Activated CD4-positive, CD25-positive, alpha-beta regulatory T cell treated with anti-CD3 and anti-CD28 coated beads, Interleukin-2, amount 50 U/mL, for 72 hours (primary cell): ENCODE measurements at places on chromosomes 7 and 10.

DNA sequence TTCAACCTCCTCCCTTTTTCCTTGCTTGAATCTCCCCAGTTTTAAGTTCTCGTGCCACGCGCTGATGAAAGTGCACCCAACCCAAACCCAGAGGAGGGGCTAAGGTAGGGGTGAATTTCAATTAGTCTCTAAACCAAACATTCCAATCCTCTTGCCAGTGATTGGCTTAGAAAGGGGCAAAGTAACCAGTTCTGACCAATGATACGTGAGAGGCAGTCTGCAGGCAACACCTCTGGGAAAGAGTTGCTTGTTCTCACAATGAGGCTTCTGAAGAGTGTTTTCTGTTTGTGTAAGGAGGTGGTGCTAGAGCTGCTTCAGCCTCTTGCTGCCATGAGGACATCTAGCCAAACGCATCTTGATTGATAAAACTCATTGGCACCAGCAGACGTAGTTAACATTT, 21.8 kb downstream of the SLC35G1 start:
- DNase-seq = no peak

DNA sequence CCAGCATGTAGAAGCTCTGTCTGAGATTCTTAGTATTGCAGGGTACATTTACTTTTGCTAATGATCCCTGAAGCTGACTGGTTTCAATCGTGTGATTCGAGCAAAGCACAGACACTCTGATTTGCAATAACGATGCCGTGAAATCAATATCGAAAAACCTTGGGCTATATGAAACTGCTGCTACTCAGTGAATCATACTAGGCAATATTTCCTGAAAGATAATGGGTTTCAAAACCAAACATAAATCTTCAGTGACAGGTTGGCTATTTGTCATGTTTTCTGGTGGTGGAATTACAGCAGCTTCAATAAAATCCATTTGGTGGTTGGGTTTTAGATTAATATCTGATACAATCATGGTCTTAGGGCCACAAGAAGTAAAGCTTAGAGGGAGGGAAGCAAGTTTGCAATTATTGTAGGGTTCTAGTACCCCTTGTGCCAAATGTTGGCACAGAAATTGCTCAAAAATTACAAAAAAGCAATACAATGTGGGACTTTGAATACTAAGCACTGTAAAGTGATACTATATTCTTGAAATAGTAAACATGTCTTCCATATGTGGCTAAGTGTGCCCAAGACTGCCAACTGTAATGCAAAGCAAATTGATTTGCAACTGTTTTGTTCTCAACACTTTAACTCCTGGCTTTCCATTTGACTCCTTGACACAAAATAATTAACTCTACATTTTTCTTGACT, 112.4 kb upstream of the JAZF1 start:
- no peak for DNase-seq

GRCh38 chr7:145293754-145294153, 457.9 kb upstream of the TPK1 start:
- no peak for DNase-seq

DNA sequence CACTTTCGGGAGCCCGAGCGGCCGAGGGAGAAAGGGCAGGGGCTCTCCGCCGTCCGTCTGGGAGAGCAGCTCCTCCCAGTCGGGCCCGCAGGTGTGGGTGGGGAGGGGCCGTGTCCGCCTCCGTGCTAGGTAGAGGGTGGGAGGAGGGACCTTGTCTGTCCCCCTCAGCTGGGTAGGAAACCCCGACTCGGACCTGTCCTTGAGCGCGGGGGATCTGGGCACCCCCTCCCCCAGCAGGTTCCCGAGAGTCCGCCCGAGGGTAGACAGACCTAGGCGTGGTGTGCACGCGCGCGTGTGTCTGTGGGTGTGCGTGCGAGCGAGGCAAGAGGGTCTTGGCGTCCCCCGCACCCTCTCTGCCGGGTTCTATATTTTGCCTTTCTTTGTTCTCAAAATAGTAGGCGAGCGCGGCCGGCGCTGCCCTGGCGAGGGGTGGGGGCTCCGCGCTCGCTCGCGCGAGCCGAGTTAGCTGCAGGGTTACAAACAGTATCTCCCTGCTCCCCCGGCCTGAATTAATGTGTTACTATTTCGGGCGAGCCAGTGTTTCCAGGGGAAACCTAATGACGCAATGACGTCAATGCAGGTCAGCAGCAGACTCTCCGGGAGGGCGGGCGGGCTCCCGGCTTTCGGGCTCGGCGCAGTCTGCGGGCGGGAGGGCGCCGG, 73.9 kb upstream of the LEP start:
- DNase-seq = no peak

GRCh38 chr10:100469756-100470155, 6.9 kb downstream of the WNT8B start:
- no peak for DNase-seq

- no peak for DNase-seq
Observed at GRCh38 chr10:129415215-129416140, 51.6 kb upstream of the MGMT start.

GRCh38 chr7:73515178-73515577, 6.9 kb downstream of the BAZ1B start:
- DNase-seq = no peak

GRCh38 chr10:111784436-111784835, 399.1 kb downstream of the GPAM start:
- DNase-seq = no peak

DNA sequence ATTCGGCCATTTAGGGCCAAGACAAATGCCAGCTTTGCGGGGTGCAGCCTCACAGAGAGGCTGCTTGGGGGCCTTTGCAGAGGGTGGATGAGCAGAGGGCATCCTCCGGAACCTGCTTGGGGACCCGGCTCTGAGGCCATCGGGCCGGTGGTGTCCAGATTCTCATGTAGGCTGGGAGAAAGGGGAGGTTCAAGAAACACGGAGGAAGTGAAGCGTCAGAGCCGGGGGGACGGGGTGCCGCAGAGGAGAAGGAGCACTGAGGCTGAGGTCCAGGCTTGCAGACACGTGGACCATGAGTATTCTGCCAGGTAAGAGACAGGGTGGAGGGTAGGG, 150.7 kb upstream of the SHH start:
- no peak for DNase-seq

- DNase-seq = no peak
Observed at GRCh38 chr10:103111031-103111917, 81.8 kb downstream of the NT5C2 start.

GRCh38 chr7:152893801-152894294, 134.3 kb downstream of the ACTR3B start:
- no peak for DNase-seq

DNA sequence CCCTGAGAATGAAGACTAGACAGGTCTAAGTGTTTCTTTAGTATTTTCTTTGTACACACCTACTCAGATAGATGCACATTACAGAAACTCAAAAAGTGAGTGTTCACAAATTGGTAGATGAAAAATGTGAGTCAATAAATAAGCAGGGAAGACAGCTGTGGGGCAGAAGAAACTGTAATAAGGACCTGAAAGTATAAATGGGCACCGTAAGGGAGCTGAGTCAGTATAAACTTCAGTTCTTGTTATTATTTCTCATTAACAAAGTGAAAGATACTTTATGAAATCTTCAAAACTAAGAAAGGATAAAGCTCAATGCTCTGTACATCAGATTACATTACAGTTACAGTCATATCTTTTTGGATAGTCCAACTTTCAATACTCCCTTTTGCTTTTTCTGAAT, 2.5 kb downstream of the MTPN start:
- DNase-seq = no peak

DNA sequence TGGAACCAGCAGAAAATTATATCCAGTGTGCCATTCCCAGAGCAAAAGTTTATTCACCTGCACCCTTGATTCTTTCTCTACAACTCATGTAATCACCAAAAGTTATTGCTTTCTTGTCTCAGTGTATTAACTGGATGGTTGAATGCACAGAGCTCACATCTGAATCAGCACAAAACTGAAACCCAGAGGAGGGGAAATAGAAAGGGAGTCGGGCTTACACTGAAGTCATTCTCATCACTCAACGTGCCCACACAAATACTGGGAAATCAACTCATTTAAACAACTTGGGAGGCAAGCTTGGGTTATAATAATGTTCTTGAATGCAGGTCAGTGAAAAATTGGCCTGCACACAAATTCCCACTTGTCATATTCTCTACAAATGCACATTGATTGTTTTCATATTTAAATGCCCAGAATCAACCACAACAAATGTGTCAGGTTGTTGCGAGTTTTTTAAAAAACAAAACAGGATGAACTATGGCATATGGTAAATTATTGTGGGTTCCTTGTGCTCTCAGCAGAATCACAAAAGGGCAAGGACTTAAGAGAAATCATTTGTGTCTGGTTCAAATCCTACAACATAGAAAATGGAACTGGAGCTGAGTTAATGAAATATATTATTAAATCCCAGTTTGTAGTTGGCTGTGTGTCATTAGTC, 125.9 kb upstream of the NOBOX start:
- no peak for DNase-seq

GRCh38 chr7:8201846-8202441, 60.0 kb downstream of the ICA1 start:
- no peak for DNase-seq

DNA sequence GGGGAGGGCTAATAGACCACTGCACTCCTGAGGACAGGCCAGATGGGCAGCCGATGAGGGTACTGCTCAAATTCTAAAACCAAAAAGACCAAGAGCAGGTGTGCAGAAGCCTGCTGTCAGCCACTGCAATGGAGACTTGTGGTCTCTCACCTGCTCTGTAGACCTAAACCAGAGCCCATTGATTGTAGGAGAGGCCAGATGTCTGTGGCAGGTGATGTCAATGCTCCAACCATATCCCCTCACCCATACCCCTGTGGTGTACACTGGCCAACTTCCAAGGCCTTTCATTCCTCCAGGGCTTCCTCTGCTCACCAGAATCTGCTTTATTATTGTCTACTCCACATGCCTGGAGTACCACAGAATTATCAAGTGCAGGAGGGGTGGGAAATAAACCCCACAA, 116.9 kb upstream of the CHST15 start:
- no peak for DNase-seq

GRCh38 chr10:73576890-73577591, 14.1 kb downstream of the USP54 start:
- no peak for DNase-seq

DNA sequence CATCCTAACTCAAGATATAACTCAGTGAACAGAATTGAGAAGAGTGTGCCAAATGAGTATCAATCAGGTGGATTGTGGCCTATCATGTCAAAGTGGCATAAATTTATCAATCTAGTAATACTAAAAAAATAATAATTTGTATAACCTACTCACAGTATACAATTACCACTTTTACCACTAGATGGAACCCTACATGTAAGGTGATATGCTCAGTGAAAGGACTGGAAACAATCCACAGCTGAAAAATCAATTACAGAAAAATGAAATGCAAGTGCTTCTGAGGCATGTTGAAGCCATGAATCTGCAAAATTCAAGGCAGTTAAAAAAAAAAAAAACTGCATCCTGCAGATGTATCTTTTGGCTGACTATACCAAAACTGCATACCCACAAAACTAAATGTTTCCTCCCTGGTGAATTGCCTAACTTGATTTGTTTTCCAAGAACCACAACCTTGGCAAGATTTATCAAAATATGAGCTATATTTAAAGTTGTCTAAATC, 13.9 kb downstream of the ARHGAP19 start:
- no peak for DNase-seq

GRCh38 chr10:112336556-112337201, 37.2 kb upstream of the ACSL5 start:
- DNase-seq = no peak

DNA sequence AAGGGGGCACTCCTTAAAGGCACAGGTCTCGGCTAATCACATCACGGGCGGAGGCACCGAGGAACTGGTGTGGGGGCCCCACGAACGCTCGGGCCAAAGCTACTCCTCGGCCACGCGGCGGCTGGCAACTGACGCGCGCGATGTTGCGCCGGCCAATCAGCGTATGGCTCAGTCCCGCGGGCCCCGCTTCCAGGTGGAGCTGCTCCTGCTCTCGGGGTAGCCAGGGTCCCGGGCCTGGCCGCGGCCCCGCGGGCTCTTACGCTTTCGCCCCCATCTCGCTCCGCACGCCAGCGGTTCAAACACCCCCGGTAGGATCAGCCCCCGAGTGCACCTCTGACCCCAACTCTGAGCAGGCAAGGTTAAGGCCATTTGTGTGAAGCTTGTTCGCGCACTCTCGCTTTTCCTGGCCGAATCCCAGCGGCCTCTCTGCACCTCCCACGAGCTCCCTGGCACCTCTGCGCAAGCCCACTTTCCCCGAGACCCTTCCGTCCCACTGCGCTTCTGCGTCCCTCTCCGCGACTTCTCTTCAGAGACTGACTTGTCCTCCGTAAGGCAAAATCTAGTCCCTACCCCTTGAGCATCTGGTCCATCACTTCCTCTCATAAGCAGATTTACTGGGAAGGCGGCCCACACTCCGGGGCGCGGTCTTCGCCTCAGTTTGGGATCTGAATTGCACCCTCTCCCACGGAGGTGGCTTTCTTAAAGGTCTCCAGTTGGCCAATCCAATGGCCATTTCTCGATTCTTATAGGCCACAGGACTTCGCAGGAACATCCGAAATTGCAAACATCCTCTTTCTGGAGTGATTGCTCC, 200.9 kb upstream of the TBX20 start:
- no peak for DNase-seq

- peak; percentile 30 for DNase-seq
Observed at GRCh38 chr7:113710310-113711096, 208.3 kb downstream of the PPP1R3A start.

GRCh38 chr10:103144041-103144440, 49.0 kb downstream of the NT5C2 start:
- DNase-seq = no peak

- DNase-seq = no peak
Observed at GRCh38 chr7:141232286-141233051, 158.6 kb downstream of the TMEM178B start.

DNA sequence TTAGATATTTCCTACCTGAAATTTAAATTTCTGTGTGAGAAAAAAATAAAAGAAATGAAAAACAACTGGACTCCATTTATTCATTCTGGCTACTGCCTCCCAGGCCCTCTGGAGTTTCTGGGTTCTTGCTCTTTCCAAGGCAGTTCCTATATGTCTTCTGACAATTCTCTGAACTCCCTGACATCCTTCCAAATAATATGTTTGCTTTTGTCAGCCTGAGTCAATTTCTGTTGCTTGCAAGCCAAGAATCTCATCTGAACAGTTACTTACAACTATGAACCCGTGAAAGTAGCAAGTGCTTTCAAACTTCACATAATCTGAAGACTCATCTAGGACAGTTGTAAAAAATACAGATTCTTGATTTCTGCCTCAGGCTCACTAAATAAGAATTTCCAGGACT, 216.7 kb upstream of the NPVF start:
- no peak for DNase-seq

GRCh38 chr7:73976761-73977618, 51.0 kb upstream of the ELN start:
- peak; percentile 17 for DNase-seq

GRCh38 chr10:69733791-69734261, 67.9 kb upstream of the COL13A1 start:
- DNase-seq = no peak

- no peak for DNase-seq
Observed at GRCh38 chr7:88121335-88121734, 98.5 kb downstream of the SRI start.

- DNase-seq = no peak
Observed at GRCh38 chr7:53418834-53419482, 383.5 kb downstream of the POM121L12 start.

DNA sequence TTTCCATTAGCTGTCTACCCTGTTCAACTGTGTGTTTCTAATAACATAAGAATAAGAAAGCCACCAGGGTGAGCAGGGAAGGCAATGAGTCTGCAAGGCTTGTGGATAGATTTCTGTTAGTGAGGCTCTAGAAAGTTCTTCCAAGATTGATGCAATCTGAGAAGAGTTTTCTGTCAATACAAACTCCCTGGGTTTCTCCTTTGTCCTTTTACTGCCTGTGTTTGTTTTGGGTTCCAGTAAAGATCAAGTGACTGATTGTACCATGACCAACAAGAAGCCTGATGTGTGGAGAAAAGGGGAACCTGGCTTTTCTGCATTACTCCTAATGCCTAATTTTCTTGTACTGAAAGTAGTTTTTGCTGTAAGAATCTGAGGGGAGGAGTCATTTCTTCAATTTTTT, 139.9 kb downstream of the CFTR start:
- DNase-seq = no peak
